ENCODE measurements at places on chromosomes 3 and 15. TPM values are rescaled to one million over a fixed set of nuclear protein-coding genes. Genes with fewer than 3 reads are reported as not detected.

DNA sequence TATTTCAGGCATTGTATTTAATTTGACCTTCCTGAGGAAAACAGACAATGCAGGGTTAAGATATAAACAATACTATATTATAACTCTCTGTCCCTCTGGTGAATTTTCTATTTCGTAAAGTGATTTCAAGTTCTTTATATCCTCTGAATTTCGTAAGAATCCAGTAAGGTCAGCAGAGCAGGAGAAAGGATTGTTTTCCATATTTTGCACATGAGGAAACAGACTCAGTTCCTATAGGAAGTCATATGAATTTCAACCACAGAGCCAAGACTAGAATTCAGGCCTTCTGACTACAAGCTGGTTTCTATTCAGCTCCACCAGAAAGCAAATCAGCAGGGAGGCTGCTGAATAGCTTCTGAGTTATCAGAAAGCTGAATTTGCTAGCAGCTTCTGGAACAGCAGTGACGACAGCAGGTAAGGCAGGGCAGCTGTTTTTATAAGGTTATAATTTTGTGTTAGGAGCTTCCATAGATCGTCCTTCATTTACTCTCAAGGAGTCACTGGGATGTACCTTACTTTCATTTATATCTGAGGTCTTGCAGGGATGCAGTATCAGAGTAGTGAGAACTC, 11.1 kb upstream of the PLAAT1 start:
- no peaks in the 10 kb centered on the region for H3K36me3 ChIP-seq
- H3K4me1 ChIP-seq, result no peaks in the 10 kb centered on the region
- no peak overlapping the region for H3K27ac ChIP-seq

The AQP9 gene
- total RNA-seq, result 0.14 TPM

The ARPP21 gene
- total RNA-seq, result not detected

The SSUH2 gene
- total RNA-seq, result not detected

DNA sequence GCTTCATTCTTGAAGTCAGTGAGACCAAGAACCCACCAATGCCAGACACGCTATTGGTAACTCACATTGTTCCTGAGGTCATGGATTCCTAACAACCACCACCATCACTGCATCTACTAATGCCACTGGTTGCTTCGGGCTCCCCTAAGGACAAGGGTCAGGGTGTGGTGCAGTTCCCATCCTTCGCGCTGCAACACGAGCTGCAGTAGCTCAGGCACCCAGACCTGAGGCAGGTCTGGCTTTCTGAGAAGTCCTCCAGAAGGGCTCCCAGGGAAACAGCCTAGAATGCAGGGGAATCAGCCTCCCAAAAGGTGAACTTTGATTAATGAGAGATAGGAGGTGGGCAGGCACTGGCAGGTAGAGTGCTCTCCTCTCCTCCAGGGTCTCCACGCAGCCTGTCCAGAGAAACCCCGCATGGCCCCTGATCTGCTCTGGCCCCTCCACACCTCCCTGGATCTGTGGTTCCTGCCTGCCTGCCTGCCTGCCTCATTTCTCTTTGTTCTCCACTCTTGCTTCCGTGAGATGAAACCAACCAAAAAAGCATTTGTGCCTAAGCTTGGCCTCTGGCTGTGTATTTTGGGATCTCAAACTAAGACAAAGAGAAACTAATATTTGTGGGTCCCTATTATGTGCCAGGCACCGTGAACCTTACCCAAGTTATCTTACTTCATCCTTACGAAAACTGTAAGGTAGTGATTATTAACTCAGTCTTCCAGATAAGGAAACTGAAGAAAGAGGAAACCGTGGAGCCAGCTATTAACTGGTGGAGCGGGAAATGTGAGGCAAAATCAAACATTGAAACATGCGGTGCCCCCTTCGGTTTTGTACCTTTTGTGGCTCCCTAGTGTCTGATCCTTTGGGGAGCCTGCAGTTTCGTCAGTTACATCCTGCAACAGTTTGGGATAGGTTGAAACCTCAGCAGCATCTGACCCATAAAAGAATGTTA, 43.9 kb upstream of the USP3 start:
- no peaks in the 10 kb centered on the region for H3K27me3 ChIP-seq
- DNase-seq, result no peak
- no peaks in the 10 kb centered on the region for H3K36me3 ChIP-seq

The ROPN1B gene
- total RNA-seq, result not detected

GRCh38 chr15:49045751-49046219, 461 bp downstream of the SECISBP2L start:
- DNase-seq, result no peak
- no peaks in the 10 kb centered on the region for H3K36me3 ChIP-seq
- H3K27me3 ChIP-seq, result no peaks in the 10 kb centered on the region
- peak overlapping the region; percentile 99 for H3K4me3 ChIP-seq
- peaks cover 20% of the 10 kb centered on the region for H3K4me1 ChIP-seq
- peak overlapping the region; percentile 93 for H3K27ac ChIP-seq

DNA sequence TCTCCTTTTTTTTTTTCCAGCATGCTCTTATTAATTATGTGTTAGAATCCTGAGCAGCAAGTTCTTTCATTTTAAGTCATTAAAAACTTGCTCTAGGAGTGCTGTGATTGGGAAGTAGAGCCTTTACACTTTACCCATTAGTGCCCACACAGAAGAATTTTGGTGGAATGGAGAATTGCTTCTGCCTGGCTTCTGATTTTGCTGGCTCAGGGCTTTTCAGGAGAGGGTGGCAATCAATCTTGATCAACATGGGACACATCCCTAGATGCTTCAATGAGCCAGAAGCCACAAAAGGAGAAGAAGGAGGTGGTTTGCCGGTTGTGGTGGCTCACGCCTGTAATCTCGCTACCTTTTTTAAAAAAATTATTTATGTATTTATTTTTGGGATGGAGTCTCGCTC, 39.4 kb downstream of the RPL22L1 start:
- no peak overlapping the region for H3K27ac ChIP-seq
- H3K4me1 ChIP-seq, result no peaks in the 10 kb centered on the region
- no peak for DNase-seq
- peaks cover 9% of the 10 kb centered on the region for H3K27me3 ChIP-seq
- H3K36me3 ChIP-seq, result no peaks in the 10 kb centered on the region

- no peaks in the 10 kb centered on the region for H3K4me1 ChIP-seq
- no peak for DNase-seq
- H3K36me3 ChIP-seq, result no peaks in the 10 kb centered on the region
- H3K4me3 ChIP-seq, result no peak overlapping the region
- H3K27me3 ChIP-seq, result peaks cover 7% of the 10 kb centered on the region
- H3K27ac ChIP-seq, result no peak overlapping the region
Measured at GRCh38 chr15:86028961-86029360, 50.7 kb upstream of the AGBL1 start.

The HESX1 gene
- not detected for total RNA-seq

DNA sequence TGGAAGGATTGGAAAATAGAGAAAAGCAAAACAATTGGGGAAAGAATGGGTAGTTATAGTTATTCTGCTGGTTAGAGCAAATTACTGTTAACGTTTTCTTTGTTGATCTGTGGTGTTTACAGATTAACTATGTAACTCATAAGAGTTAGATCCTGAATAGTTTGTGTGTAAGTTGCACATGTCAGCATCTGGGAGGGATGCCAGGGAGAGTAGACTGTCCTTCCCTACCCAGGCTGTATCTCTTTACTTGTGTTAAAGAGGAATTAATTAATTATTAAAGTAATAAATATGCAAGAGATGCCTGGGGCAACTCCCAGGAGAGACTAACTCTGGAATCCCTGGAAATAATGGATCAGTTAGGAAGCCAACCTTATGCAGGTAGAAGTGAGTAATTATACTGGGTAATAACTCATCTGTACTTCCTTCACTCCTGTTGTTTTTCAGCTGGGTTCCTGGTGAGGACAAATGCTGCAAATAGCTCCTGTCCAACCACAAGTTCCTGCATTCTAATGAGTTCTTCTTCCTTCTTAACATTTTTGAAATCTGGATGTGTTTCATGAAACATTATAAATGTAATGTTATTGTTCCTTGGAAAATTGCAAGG, 18.9 kb downstream of the GHRL start:
- peaks cover 2% of the 10 kb centered on the region for H3K4me1 ChIP-seq
- H3K36me3 ChIP-seq, result no peaks in the 10 kb centered on the region
- H3K4me3 ChIP-seq, result no peak overlapping the region
- H3K27ac ChIP-seq, result no peak overlapping the region

DNA sequence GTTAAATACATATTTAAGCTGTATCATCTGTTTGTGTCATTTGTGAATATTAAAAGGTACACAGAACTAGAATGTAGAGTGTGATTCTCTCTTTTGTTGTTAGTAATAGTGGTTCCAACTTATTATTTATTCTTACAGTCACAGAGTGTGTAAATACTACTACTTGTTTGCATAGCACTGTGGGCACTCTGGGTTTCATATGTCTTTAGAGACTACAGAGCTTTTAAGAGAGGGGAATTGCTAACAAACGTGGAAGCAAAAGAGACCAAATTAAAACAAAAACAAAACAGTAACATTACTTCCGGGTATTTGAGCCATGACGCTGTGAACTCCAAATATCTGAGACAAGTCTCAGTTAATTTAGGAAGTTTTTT, 828.0 kb upstream of the DPPA4 start:
- H3K36me3 ChIP-seq, result no peaks in the 10 kb centered on the region
- no peak overlapping the region for H3K27ac ChIP-seq
- no peak for DNase-seq
- H3K27me3 ChIP-seq, result no peaks in the 10 kb centered on the region

The NSMCE3 gene
- 8.3 TPM for total RNA-seq

GRCh38 chr3:101391413-101391950, 71.1 kb upstream of the IMPG2 start:
- H3K4me1 ChIP-seq, result peaks cover 16% of the 10 kb centered on the region
- no peak overlapping the region for H3K4me3 ChIP-seq
- H3K27me3 ChIP-seq, result no peaks in the 10 kb centered on the region
- H3K36me3 ChIP-seq, result no peaks in the 10 kb centered on the region

- H3K4me3 ChIP-seq, result no peak overlapping the region
- no peaks in the 10 kb centered on the region for H3K36me3 ChIP-seq
- H3K27me3 ChIP-seq, result no peaks in the 10 kb centered on the region
- DNase-seq, result peak; percentile 70
Measured at GRCh38 chr3:130849091-130849552, 44.8 kb upstream of the ATP2C1 start.

The STRA6 gene
- total RNA-seq, result not detected

DNA sequence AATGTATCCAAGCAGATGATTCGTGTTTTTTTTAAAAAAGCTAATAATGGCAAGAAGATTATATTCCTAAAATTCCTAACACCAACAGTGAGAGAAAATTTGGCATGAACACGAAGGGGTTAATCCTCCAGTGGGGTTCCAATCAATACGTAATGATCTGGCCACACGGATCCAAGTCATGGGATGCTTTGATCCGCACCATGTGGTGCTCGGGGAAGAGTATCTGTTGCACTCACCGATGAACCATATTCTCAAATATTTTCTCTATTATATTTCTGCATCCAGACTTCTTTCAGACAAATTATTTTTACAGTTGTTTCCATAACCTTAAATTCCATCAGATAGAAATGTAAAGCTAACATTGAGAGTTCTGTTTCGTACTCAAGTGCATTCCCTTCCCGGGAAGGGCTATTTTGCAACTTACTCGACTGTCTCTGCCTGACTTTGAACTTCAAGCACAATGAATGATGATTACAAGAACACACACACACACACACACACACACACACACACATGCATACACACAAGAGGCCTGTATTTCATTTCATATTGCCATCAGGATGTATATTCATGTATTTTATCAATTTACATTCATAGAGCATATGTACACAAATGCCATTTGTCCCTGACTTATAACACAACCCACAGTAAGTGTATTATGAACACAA, 567.2 kb downstream of the FOXP1 start:
- H3K27ac ChIP-seq, result peak overlapping the region; percentile 64
- no peaks in the 10 kb centered on the region for H3K27me3 ChIP-seq
- H3K4me3 ChIP-seq, result no peak overlapping the region
- H3K36me3 ChIP-seq, result peaks cover 10% of the 10 kb centered on the region
- peaks cover 15% of the 10 kb centered on the region for H3K4me1 ChIP-seq

- no peaks in the 10 kb centered on the region for H3K4me1 ChIP-seq
- no peak overlapping the region for H3K4me3 ChIP-seq
- DNase-seq, result no peak
- H3K36me3 ChIP-seq, result no peaks in the 10 kb centered on the region
- H3K27ac ChIP-seq, result no peak overlapping the region
- no peaks in the 10 kb centered on the region for H3K27me3 ChIP-seq
Measured at GRCh38 chr3:188789251-188789650, 382.5 kb upstream of the TPRG1 start.

GRCh38 chr15:79674124-79674465, 222.7 kb downstream of the MTHFS start:
- H3K36me3 ChIP-seq, result no peaks in the 10 kb centered on the region
- no peaks in the 10 kb centered on the region for H3K4me1 ChIP-seq
- DNase-seq, result no peak
- no peak overlapping the region for H3K4me3 ChIP-seq
- H3K27me3 ChIP-seq, result no peaks in the 10 kb centered on the region
- H3K27ac ChIP-seq, result no peak overlapping the region

DNA sequence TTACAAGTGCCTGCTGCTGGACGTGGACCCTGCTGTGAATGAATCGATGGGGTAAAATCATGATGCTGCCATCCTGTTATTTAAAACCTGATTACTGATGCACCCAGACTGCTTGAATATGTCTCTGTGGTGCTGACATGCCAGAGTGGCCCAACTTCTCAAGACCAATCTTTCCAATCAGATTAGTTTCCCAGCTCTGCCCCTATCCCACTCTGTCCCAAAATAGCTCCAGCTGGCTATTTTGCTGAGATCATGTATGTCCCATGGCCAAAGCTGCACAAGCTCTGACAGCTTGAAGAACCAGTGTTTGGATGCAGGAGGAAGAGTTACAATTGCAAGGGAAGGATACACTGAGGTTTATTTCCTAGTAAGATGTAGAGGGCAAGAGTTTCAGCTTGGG, 153.6 kb downstream of the TMEM108 start:
- H3K27ac ChIP-seq, result no peak overlapping the region
- H3K4me1 ChIP-seq, result no peaks in the 10 kb centered on the region
- no peaks in the 10 kb centered on the region for H3K36me3 ChIP-seq
- DNase-seq, result no peak

- H3K27me3 ChIP-seq, result no peaks in the 10 kb centered on the region
- H3K4me1 ChIP-seq, result no peaks in the 10 kb centered on the region
Measured at GRCh38 chr3:47324278-47324865, 41.6 kb downstream of the KLHL18 start.

The CELF6 gene
- total RNA-seq, result 1.5 TPM

The SCAMP5 gene
- 24.8 TPM for total RNA-seq

DNA sequence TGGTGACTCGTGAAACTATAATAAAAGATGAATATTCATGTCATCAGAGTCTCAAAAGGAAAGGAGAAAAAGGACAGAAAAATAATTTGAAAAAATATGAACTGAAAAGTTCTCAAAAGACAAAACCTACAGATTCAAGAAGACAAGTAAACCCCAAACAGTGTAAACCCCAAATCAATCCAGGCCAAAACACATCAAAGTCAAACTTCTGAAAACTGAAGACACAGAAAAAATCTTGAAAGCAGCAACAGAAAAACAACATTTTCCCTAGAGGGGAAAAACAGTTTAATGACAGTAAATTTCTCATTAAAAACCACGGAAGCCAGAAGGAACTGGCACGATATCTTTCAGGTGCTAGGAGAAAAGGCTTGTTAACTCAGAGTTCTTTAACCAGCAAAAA, 143.8 kb downstream of the PEAK1 start:
- H3K36me3 ChIP-seq, result no peaks in the 10 kb centered on the region
- H3K4me3 ChIP-seq, result no peak overlapping the region
- no peaks in the 10 kb centered on the region for H3K27me3 ChIP-seq
- H3K27ac ChIP-seq, result no peak overlapping the region
- no peaks in the 10 kb centered on the region for H3K4me1 ChIP-seq
